ENCODE measurements at places on chromosomes 3 and 15.
A peak's percentile ranks its signal among the peaks of the same experiment; 100 is the strongest.

DNA sequence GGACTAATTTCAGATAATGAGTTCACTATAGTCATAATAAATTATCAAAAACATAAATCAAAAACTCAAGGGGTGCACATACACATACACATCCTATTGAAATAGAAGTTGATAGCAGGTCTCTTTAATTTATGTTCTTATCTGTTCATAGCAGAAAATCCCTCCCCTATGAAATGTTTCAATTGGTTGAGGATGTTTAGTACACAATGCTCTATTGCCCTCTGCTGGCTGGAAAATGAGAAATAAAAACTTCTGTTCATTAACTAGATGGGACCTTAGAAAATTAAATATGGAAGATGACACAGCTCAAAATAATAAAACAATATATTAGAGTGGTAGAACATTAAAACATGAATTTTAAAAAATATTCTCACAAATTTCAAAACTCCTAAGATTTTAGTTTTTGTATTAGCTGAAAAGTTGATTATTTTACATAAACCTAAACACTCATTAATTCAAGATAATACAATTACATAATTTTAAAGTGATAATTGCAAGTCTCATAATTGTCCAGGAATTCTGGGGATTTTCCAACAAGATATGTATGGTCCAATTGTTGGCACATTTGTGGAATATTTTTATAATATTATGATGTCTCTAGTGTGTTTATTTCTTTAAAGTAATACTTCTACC, 735.0 kb downstream of the ROBO1 start:
- DNase-seq, result no peak

- no peak for DNase-seq
Measured at GRCh38 chr15:83992324-83993031, 243.1 kb upstream of the GOLGA6L4 start.

- no peak for DNase-seq
Measured at GRCh38 chr3:101784855-101785613, 6.0 kb downstream of the NXPE3 start.

DNA sequence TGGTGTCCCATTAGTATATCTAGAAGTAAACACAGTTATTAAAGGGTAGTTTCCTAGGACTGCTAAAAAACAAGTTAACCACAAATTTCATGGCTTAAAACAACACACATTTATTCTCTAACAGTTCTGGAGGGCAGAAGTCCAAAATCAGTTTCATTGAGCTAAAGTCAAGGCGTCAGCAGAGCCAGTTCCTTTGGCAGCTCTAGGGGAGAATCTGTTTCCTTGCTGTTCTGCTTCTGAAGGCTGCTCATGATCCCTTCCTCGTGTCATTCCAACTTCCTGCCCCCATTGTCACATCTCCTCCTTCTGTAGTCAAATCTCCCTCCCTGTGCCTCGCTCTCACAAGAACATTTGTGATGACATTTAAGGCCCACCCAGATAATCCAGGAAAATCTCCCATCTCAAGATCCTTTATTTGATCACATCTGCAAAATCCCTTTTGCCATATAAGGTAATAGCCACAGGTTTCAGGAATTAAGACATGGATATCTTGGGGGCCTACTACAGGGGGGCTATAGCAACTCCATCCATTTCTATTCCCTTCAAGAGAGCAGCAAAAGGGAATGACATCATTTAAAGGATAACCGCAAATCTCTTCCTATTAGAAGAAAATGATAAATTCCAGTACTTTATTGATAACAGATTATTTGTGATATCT, 50.1 kb downstream of the GPR176 start:
- DNase-seq, result no peak

DNA sequence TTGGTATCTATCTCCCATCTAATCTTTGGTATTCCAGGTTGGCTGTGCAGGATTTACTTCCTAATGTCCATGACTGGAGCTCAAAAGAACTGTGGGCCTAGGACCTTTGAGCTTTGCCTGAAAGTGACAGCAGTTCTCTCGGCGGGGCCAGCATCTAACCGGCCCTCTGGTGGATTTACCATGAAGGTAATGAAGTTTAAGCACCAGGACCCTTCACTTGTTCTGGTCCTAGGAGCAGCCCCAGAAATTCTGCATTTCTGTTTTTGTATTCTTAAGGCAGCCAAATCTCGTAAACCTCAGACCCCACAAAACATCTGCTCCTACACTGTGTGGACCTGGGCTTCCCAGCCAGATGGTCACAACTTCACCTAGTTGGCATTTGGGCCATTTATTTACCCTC, 13.0 kb downstream of the CALML4 start:
- DNase-seq, result no peak

GRCh38 chr3:195763843-195764825, 43.4 kb downstream of the MUC20 start:
- DNase-seq, result no peak

- DNase-seq, result no peak
Measured at GRCh38 chr3:126149256-126149902, 31.0 kb downstream of the ALDH1L1 start.

GRCh38 chr15:59178151-59178695, 28.4 kb upstream of the LDHAL6B start:
- DNase-seq, result no peak

- DNase-seq, result no peak
Measured at GRCh38 chr3:138351151-138351550, 2.8 kb downstream of the MRAS start.

GRCh38 chr3:141410408-141410807, 42.1 kb downstream of the ZBTB38 start:
- no peak for DNase-seq

GRCh38 chr3:195839260-195840010, 27.7 kb upstream of the MUC4 start:
- DNase-seq, result no peak

DNA sequence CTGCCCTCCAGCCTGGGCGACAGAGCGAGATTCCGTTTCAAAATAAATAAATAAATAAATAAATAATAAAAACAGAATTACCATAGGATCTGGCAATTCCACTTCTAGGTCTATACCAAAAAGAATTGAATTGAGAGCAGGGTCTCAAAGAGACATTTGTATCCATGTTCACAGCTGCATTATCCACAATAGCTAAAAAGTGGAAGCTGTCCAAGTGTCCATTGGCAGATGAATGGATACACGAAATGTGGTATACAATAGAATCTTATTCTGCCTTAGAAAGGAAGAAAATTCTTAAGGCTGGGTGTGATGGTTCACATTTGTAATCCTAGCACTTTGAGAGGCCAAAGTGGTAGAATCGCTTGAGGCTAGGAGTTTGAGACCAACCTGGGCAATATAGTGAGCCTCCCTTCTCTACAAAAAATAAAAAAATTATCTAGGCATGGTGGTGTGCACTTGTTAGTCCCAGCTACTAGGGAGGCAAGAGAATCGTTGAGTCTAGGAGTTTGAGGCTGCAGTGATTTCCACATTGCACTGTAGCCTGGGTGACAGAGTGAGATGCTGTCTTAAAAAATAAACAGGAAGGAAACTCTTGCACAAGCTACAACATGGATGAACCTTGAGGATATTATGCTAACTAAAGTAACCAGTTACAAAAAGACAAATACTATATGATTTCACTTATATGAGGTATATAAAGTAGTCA, 24.2 kb downstream of the PFKFB4 start:
- no peak for DNase-seq

- DNase-seq, result peak; percentile 56
Measured at GRCh38 chr3:160400030-160400701, 716 bp downstream of the SMC4 start.

GRCh38 chr3:102158080-102158740, 276.6 kb upstream of the ZPLD1 start:
- DNase-seq, result no peak

DNA sequence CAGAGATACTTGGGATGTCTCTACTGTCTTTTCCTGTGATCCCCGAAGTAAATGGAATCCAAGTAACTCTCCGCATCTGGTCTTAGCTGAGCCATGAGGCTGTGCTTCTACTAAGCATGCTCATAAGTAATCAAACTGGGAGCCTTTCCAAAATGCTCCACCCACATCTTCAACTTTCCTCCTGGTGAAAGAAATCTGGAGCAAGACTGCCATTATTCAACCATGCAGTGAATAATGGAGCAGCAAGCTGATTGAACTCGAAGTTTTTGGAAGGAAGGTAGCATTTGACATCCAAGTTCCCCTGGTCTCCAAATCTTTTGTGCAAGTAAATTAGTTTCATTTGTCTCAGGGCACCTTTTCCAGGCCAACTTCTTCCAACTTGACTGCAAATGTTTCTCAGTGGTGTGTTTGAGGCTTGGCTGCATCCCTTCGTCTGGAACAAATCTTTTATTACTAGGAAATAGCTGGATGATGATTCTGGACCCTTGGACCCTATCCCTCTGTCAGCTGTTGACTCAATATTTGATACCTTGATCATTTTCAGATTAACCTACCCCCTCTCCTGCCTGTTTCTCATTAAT, 19.4 kb downstream of the GXYLT2 start:
- DNase-seq, result no peak

GRCh38 chr3:183161552-183162336, 790 bp downstream of the LAMP3 start:
- no peak for DNase-seq

GRCh38 chr3:44993471-44994205, 17.6 kb downstream of the EXOSC7 start:
- no peak for DNase-seq

GRCh38 chr3:183896610-183897009, 11.9 kb upstream of the PARL start:
- DNase-seq, result no peak

DNA sequence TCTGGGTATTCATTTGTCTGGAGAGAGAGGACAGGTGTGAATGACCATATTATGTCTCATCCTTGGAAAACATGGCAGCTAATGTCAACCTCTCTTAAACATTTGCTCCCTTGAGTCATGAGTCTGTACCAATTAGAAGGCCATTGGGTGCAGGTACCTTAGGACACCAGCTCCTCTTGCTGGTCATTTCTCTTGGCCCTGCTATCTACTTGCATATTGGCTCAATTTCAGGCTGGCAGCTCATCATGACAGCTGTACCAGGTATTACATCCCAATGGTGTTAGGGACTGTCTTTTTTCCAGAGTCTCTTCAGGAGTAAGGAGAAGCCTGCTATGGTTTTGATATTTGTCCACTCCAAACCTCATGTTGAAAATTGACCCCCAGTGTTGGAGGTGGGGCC, 92.2 kb upstream of the ANKRD28 start:
- DNase-seq, result no peak
